Inflammatory macrophage (primary cell): ENCODE measurements at places on chromosomes 6 and 20.
A peak's percentile ranks its signal among the peaks of the same experiment; 100 is the strongest.

DNA sequence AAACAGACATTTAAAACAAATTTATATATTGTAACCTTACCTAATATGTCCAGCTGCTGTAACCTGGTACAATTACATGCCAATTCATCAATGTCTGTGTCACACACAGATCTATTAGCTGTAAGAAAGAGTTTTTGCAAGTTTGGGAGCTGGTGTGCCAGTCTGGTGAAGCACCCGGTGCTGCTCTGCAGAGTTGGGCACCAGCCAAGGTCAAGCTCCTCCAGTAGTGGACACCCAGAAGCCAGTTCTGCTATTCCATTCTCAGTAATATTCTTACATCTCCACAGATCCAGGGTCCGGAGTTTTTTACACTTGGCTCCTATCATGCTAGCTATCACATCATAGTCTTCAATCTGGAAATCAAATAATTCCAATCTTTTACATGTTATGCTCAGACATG lies 41.0 kb downstream of the POU3F2 start:
- no peak for DNase-seq

- DNase-seq, result no peak
Measured at GRCh38 chr20:63968928-63969760, 586 bp downstream of the ZNF512B start.

GRCh38 chr20:58213121-58213520 lies 15.3 kb downstream of the ANKRD60 start:
- no peak for DNase-seq

DNA sequence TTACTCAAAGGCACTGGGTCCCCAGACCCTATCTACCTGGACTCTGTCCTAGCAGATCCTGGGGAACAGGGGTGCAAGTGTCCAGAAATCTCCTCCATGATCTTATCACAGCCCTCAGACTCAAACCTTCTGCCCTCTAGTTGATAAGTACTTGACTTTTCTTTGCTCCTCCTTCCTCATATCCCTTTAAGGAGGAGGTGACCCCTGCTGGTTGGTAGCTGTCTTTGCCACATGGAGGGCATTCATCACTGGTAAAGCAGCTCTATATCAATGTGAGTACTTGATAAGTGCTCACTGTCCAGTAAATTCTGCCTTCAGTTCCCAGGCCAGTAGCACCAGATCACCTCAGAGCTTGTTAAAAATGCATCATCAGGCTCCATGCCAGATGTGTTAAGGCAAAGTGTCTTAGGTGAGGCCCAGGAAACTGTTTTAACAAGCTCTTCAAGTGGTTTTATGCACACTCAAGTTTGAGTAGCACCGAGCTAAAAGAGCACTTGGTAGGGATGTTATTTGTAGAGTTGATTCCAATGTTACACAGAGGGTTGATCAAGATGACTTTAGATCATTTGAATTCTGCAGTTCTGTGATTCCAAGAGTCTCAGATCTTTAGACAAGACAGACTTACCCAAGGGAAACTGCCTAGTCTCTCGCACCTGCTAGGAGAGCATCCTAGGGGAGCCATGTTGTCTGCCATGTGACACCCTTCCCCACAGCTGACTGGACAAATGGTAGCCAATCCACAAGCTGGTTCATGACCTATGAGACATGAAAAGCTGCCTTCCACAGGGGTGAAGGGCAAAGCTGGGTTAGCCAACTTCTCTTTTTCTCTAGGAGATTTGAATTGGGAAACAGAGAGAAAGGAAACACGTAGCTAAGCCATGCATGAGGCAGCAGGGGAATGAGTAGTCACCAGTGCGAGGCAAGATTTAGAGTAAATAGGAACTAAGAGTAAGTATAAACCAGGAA lies 18.6 kb downstream of the TREML2 start:
- DNase-seq, result peak; percentile 96

DNA sequence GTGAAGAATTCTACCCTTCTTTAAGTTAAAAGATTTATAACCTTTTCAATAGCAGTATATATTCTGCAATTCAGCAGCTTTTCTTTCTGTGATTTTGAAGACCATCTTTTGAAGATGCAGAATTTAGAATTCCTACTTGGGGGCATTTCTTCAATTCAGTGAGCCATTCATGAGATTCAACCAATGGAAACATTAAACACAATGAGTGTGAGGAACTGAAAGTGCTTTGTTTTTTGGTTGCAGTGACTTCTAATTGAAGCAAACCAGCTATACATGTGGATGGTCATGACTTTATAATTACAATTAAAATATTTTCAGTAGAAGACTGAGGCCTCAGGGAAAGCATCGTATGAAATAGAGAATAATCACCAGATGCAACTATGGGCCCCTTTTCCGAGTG lies 108.3 kb downstream of the CARMIL1 start:
- DNase-seq, result no peak

DNA sequence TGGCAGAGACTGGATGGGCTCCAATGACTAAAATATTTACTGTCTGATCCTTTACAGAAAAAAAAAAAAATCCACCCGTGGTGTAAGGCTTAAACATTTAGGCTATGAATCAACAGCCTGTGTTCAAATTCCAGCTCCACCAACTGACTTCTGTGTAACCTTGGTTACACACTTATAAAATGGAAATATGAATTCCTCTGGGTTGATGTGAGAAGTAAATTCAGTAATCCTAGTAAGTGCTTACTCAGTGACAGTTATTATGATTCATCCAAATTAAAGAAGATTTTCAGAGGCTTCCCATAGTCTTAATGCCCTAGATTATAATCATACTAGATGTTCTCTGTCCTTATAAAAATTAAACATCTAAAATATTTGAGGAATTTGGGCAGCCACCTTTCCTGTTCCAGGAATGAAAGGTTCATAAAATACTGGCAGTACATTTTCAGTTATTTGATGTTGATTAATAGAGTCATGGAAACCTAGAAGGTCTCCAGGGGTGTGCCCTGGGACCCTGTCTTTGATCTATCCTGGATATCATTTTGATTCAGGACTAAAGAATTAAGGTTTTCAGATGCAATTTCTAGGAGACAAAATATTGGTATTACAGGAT lies 180.3 kb upstream of the ZNF217 start:
- no peak for DNase-seq

- no peak for DNase-seq
Measured at GRCh38 chr6:115902436-115902835, 158.3 kb downstream of the FRK start.

- DNase-seq, result no peak
Measured at GRCh38 chr6:18497006-18497405, 109.9 kb downstream of the RNF144B start.

DNA sequence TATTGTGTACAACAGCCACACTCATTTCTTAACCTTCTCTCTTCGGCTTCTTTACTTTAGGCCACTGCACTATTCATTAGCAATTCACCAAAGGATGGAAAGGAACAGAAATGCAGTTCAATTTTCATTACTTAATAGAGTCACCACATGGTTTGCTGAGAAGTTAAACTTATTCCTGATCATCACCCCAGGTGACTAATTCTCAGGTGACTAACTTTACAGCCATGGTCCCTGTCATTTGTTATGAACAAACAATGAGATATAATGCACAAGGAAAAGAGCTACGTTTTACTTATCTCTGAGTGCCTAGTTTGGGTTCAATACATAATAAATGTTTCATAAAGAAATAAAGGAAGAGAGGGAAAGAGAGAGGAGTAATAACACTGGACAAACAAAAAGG lies 45.8 kb upstream of the DST start:
- DNase-seq, result no peak

- DNase-seq, result no peak
Measured at GRCh38 chr6:16719488-16719887, 41.8 kb downstream of the ATXN1 start.

DNA sequence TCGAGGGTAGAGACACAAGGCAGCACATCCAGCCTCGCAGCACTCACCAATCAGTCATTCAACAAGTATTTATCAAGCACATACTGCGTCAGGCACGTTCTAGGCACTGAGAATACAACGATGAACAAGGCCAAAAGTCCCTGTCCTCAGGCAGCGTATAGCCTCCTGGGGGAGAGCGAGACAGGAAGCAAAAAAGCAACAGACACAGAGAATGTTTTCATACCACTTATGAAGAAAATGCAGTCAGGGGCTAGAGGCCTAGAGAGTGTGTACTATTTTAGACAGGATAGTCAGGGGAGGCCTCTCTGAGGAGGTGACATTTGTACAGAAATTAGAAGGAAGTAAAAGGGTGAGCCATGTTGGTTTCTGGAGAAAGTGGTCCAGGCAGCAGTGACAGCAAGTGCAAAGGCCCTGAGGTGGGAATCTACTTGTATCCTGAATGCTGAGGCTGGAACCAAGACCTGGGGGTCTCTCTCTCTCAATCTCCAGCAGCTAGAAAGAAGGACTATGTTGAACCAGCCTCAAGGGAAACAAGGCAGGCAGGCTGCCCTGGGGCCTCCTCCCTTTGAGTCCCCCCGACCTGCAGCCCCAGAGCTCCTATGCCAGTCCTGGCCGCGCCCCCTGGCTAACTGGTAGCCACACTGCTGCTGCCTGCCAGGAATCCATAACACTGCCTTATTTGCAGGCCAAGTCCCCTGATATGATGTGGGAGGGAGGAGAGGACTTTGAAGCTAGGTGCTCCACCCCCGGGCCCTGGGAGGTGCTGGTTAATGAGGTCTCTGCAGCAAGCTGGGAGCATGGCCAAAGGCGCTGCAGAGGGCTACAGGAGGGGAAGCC lies 151.2 kb downstream of the GRM4 start:
- no peak for DNase-seq

- DNase-seq, result no peak
Measured at GRCh38 chr6:130577178-130577919, 211.5 kb downstream of the TMEM200A start.

GRCh38 chr6:21710216-21710615 lies 116.7 kb downstream of the SOX4 start:
- DNase-seq, result no peak

GRCh38 chr20:11851646-11852045 lies 66.0 kb upstream of the BTBD3 start:
- no peak for DNase-seq
